Caki2 (cell line): ENCODE measurements at places on chromosomes 1 and 21. TPM values are rescaled to one million over a fixed set of nuclear protein-coding genes. Genes with fewer than 3 reads are reported as not detected.

GJA5 gene
- not detected in 2 replicates for total RNA-seq

TNN gene
- total RNA-seq, result 0.07 TPM in 1 of 2 replicates, not detected in the other

KCNK2 gene
- 2.3 and 7.6 TPM in 2 replicates for total RNA-seq

ZBED6 gene
- total RNA-seq, result 5.3 and 5.5 TPM in 2 replicates

CLCNKA gene
- total RNA-seq, result not detected in 2 replicates
